ENCODE measurements at places on chromosomes 11 and 22.

- peak overlapping the region; percentile 96 for H3K27ac ChIP-seq
- H3K4me3 ChIP-seq, result peak overlapping the region; percentile 72
- H3K4me1 ChIP-seq, result peaks cover 12% of the 10 kb centered on the region
- H3K36me3 ChIP-seq, result no peaks in the 10 kb centered on the region
- no peak for DNase-seq
Measured at GRCh38 chr11:83284501-83285150, 1.5 kb downstream of the CCDC90B start.

DNA sequence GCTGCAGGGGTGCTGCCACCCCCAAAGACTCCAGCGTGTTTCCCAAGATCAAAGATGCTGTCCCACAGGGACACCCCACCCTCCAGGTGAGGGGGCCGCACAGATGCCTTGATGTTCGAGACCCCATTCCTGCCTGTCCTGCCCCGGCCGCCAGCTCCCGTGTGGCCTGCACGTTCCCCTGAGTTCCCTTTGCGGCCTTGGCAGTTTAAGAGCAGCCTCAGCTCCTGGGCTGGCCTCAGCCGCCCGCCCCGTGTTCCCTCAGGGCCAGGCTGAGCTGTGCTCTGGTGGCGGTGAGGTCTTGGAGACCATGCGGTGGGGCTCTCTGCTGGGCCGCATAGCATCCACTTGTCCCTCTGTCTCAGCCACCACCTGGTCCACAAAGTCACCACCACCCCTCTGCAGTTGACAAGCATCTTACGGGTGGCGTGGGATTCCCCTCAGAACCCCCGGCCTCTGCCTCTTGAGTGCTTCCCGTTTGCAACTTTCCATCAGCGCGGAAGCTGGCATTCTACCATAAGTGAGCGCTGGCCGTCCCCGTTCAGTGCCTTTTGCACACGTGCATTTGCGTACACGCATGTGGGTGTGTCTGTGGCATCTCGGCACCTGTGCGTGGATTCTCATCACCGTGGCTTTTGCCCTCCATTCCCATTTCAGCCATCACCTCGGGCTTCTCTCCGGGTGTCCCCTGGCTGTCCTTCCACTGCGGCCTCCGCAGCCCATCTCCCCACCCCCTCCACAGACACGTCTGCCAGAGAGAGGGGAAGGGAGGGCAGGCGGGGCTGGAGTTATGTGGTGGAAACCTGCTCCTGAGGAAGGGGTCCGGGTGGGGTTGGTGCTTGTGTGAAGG, 35.9 kb downstream of the CTTN start:
- no peak for DNase-seq
- H3K36me3 ChIP-seq, result peaks cover 15% of the 10 kb centered on the region
- H3K27ac ChIP-seq, result no peak overlapping the region
- H3K27me3 ChIP-seq, result no peaks in the 10 kb centered on the region
- no peak overlapping the region for H3K4me3 ChIP-seq
- peaks cover 7% of the 10 kb centered on the region for H3K4me1 ChIP-seq

DNA sequence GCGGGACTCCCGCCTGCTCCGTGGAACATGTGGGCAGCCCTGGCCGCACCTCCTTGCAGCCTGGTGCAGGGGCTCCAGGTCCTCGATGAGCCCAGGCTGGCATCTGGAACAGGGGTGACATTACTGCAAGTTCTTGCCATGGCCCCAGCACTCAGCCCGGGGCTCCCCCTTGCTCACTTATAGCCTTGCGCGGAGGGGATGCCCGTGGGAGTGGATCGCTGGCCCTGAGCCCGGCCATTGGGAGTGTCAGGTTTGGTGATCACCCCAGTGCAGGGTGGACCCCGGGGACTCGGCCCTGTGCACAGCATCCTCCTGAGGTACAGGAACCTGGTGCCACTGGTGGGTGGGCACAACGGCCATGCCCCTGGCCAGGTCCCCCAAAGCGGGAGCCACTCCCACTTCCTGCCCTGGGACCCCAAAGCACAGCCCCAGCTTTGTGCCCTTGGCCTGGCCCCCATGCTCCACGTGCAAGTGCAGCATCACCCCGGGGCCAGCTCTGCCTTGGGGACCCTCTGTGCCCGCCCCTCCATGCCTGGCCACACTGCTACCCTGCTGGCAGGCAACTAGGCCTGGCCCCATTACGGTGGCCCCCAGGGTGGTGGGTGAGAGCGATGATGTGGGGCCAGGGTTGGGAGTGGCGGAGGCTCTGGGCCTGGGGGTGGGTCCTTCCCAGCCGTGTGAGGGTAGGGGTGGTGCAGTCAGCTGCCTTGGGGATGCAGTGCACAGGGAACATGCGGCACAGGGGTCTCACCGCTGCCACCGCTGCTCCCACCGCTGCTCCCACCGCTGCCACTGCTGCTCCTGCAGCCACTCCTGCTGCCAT, 439.8 kb downstream of the TBC1D22A start:
- H3K27me3 ChIP-seq, result no peaks in the 10 kb centered on the region
- H3K27ac ChIP-seq, result no peak overlapping the region
- no peaks in the 10 kb centered on the region for H3K36me3 ChIP-seq
- no peak overlapping the region for H3K4me3 ChIP-seq

DNA sequence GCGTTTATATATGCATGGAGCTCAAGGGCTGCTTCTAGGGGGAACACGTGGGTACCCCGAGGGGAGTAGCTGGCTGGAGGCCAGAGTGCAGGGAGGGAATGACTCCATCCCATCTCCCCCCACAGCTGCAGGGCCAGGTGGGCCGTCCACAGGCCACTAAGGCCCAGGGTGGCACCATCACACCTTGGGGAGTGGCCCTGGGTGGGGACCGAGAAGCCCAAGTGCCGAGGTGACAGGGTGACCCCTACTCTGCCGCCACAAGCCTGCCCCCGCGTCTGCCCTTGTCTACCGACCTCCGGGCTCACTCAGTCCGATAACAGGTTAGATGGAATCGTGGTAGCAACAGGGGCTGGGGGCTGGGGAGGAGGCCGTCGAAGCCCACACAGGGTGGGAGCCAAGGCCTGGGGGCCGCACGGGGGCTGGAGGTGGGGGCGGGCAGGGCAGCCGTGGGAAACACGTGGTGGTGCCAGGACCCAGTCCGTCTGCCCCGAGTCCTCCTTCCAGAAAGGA, 125.7 kb downstream of the KCNQ1OT1 start:
- H3K4me3 ChIP-seq, result no peak overlapping the region
- no peaks in the 10 kb centered on the region for H3K36me3 ChIP-seq
- no peak for DNase-seq
- peak overlapping the region; percentile 40 for H3K27ac ChIP-seq

- no peak overlapping the region for H3K27ac ChIP-seq
- peak; percentile 32 for DNase-seq
- no peak overlapping the region for H3K4me3 ChIP-seq
- no peaks in the 10 kb centered on the region for H3K27me3 ChIP-seq
Measured at GRCh38 chr11:3109921-3110706, 52.9 kb upstream of the CARS1 start.

- H3K27me3 ChIP-seq, result no peaks in the 10 kb centered on the region
- H3K36me3 ChIP-seq, result no peaks in the 10 kb centered on the region
- no peak for DNase-seq
- no peak overlapping the region for H3K4me3 ChIP-seq
- H3K4me1 ChIP-seq, result no peaks in the 10 kb centered on the region
Measured at GRCh38 chr11:130023204-130023603, 20.6 kb upstream of the PRDM10 start.

DNA sequence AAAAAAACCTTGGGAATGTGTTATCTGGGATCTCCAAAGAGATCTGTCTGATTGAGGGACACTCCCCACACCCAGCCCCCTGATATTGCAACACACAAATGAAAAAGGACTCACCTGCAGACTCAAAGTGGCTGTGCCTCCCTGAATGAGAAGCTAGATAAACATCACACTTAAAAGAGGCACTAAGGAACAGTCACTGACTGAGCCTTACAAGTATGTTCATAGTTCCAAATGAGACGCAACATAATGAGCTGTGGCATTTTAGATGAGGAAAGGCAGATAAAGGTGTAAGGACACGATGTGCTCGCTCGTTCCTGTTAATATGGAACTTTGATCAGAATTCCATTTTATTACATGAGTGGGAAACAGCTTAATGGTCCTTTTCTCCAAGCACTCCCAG, 21.0 kb upstream of the CFAP300 start:
- H3K4me1 ChIP-seq, result no peaks in the 10 kb centered on the region
- no peak for DNase-seq
- H3K27ac ChIP-seq, result no peak overlapping the region
- no peaks in the 10 kb centered on the region for H3K36me3 ChIP-seq

DNA sequence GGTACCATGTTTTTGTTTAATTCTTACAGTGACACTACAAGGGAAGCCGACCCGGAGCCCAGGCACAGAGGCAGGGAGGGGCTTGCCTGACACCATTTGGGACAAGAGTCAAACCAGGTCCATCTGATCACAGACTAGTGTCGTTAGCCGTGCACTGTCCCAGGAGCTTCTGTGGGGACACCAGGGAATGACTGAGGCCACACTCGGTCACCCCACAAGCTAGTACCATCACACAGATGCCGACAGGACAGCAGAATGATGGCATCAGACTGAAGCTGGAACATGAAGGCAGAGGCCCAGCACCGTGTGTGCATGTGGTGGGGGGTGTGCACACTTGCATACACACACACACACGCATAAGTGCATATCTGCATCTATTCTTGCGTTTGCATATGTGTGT, 61.5 kb upstream of the NECTIN1 start:
- H3K4me1 ChIP-seq, result no peaks in the 10 kb centered on the region
- H3K4me3 ChIP-seq, result no peak overlapping the region
- H3K36me3 ChIP-seq, result no peaks in the 10 kb centered on the region
- no peak overlapping the region for H3K27ac ChIP-seq
- no peaks in the 10 kb centered on the region for H3K27me3 ChIP-seq
- DNase-seq, result no peak

DNA sequence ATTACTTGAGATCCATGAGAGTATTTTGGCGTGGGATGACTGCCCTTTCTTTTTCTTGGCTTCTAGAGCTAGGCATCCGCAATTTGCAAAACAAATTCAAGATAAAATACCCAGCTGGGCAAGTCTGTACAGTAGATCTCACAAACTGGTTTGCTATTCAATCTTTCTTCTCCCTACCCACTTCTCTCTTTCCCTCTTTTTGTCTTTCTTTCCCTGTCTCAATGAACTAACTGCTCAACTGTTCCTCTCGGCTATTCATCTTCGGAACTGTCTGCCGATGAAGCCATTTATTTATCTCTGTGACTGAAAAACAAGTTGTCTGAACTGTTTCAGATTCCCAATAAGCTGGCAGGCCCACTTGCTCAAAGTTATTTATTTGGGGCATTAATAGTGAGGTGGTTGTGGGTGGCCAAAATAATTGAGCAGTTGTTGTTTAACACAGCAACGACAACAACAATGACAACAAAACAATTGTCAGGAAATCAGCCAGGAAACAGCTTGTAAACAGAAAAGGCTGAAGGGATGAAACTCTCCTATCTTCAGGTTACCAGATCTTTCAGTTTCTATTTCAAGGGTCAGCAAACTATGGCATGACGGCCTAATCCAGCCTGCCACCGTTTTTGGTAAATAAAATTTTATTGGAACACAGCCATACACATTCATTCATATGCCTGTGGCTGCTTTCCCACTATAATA, 76.0 kb upstream of the MTMR2 start:
- no peak for DNase-seq
- H3K4me3 ChIP-seq, result no peak overlapping the region
- H3K36me3 ChIP-seq, result no peaks in the 10 kb centered on the region
- no peaks in the 10 kb centered on the region for H3K4me1 ChIP-seq

- peaks cover 30% of the 10 kb centered on the region for H3K4me1 ChIP-seq
- H3K27ac ChIP-seq, result peak overlapping the region; percentile 97
- no peak overlapping the region for H3K4me3 ChIP-seq
- H3K27me3 ChIP-seq, result no peaks in the 10 kb centered on the region
- DNase-seq, result peak; percentile 89
Measured at GRCh38 chr22:38751422-38752346, 4.1 kb downstream of the SUN2 start.

- no peak for DNase-seq
- H3K4me3 ChIP-seq, result no peak overlapping the region
- H3K4me1 ChIP-seq, result no peaks in the 10 kb centered on the region
- no peaks in the 10 kb centered on the region for H3K36me3 ChIP-seq
Measured at GRCh38 chr11:93921695-93922468, 71.5 kb upstream of the VSTM5 start.

DNA sequence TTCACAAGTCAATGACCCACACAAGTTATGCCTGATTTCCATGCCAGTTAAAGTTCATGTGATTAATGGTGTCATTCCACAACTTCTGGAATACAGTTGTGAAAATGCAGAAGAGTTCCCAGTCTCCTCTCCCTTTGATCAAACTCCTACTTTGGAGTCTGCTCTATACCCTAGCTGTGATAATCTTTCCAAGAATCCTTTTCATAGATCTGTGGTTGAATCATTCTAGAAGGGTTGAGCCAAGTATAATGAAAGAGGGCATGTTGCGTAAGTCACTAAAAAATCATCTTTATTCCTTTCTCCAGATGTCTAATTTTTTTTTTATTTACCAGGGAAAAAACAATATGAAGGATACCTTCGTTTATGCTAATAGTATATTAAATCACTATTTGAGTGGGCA, 89.7 kb upstream of the CARD18 start:
- H3K27me3 ChIP-seq, result no peaks in the 10 kb centered on the region
- no peak overlapping the region for H3K4me3 ChIP-seq
- no peaks in the 10 kb centered on the region for H3K4me1 ChIP-seq
- no peak for DNase-seq
- no peak overlapping the region for H3K27ac ChIP-seq

DNA sequence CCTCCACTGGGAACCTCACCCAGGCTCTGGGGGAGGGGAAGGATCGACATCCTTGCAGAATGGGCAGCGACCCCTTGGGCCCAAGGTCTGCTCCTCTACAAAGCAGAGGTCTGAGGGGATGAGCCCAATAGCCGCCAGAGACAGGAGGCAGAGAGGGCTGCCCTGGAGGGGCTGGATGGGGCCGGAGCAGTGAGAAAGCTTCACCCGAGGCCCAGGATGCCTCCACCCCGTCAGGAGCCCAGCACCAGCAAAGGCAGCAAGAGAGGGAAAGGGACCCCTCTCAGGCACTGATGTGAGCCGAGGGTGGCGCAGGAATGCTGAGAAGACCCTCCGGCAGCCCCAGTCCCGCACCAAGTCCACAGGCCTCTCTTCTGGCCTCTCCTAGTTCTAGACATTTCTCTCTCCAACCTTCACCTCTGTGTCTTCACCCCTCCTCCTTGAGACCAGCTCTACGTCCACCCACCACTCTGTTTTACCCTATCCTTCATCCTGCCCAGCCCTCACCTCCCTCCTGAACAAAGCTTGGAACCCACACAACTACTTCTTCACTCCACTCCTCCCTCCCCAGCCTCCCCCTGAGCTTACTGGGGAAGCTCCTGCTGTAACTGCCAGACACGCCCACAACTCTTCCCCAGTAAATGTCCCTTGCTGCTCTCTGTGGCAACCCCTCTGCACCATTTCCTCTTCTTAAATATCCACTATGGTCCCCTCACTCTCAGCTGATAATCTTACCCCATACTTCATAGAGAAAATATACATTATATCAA, 131.9 kb downstream of the MPPED1 start:
- no peaks in the 10 kb centered on the region for H3K36me3 ChIP-seq
- H3K4me3 ChIP-seq, result no peak overlapping the region
- no peaks in the 10 kb centered on the region for H3K4me1 ChIP-seq
- H3K27ac ChIP-seq, result no peak overlapping the region
- no peaks in the 10 kb centered on the region for H3K27me3 ChIP-seq

GRCh38 chr22:35921777-35922176, 106.8 kb downstream of the RBFOX2 start:
- no peak overlapping the region for H3K27ac ChIP-seq
- no peaks in the 10 kb centered on the region for H3K27me3 ChIP-seq
- no peaks in the 10 kb centered on the region for H3K36me3 ChIP-seq
- no peak overlapping the region for H3K4me3 ChIP-seq

All from prostate gland (tissue), 2 donors.